Natural killer cell treated with Interleukin-12 subunit alpha and Interleukin-12 subunit beta and Interleukin-15 and Interleukin-18, amount 100 ng/mL, for 72 hours (primary cell): ENCODE measurements at places on chromosomes 4 and X. TPM values are rescaled to one million over a fixed set of nuclear protein-coding genes. Genes with fewer than 3 reads are reported as not detected.

Gene ATP2B3
- not detected for total RNA-seq

DNA sequence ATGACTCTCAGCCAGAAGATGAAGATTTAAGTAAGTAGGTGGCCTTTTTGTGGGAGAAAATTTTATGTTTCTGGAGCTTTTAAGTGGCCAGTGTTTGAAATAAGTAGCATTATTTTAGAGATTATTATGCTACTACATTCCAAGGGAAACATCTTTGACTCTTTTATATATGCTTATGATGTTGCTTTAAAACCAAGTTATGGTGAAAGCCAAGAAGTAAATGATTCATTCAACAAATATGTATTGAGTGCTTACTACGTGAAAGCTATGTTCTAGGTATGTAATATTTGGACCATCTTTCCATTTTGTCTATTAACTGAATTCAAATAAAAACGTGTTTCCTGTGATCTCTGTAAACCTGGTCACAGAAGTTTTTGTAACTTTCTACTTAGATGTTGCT, 58.3 kb downstream of the ZFX start:
- H3K36me3 ChIP-seq, result peaks cover 9% of the 10 kb centered on the region
- H3K27me3 ChIP-seq, result no peaks in the 10 kb centered on the region
- no peak for DNase-seq
- no peak overlapping the region for H3K27ac ChIP-seq

DNA sequence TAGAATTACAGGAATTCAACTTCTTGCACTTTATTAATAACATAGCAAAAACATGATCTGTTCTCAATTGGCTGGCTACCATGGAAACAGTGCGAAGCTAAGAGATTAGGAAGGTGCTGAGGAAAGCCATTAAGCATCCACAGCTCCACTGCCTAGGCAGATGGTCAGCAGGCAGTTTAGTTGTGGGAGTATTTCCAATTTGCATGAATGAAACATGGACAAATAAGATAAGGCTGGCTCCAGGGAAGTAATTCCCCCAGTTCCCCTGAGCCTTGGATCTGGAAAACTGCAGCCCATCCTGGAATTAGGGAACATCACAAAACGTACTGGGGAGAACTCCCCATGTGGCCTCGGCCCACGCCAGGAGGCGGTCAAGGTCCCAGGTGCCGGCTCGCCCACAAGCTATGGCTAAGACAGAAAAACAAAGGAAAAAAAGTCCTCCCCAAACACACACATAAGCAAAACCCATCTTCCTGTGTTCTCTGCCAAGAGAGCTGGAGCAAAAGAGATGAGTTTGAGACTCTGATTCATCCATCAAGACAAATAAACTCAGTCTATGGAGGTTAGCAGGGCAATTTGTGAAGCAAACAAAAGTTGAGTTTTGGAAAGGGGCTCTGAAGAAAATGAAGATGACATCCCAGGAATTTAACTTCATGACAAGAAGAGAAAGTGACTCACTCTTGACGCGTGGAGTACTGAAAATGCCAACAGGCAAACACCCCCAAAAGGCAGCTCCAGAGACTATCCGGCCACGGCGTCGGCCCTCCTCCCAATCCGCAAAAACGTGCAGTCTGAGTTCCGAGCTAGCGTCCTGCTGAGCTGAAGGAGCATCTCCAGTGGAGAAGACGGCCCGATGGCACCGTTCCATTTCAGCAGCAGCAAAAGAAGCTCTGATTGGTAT, 45.1 kb downstream of the IGFBP7 start:
- H3K4me3 ChIP-seq, result no peak overlapping the region
- no peaks in the 10 kb centered on the region for H3K36me3 ChIP-seq
- DNase-seq, result no peak
- H3K27ac ChIP-seq, result no peak overlapping the region
- peaks cover 46% of the 10 kb centered on the region for H3K4me1 ChIP-seq

DNA sequence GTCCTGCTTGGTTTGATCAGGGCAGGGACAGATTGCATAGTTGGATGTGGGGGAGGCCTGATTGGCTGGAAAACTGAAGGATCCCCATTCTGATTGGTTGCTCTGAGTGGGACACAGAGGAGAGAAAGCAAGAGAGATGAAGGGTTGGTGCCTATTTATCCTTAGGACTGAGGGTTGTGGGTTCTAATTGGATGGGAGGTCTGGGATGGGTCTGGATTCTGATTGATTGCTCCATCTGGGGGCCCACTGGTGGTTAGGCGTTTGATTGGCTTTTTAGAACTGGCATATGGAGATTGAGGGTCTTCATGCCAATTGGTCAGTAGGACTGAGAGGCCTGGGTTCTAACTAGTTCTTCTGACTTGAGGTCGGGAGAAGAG, 644 bp upstream of the EBP start:
- peaks cover 3% of the 10 kb centered on the region for H3K27me3 ChIP-seq
- H3K4me3 ChIP-seq, result peak overlapping the region; percentile 94
- peaks cover 18% of the 10 kb centered on the region for H3K4me1 ChIP-seq

- H3K27ac ChIP-seq, result no peak overlapping the region
- H3K4me3 ChIP-seq, result no peak overlapping the region
- no peaks in the 10 kb centered on the region for H3K36me3 ChIP-seq
- H3K4me1 ChIP-seq, result no peaks in the 10 kb centered on the region
Measured at GRCh38 chr4:151537687-151538086, 128.7 kb downstream of the FHIP1A start.

Gene HAUS3
- 30.0 TPM for total RNA-seq

- H3K4me3 ChIP-seq, result no peak overlapping the region
- DNase-seq, result no peak
- H3K27ac ChIP-seq, result no peak overlapping the region
- H3K36me3 ChIP-seq, result no peaks in the 10 kb centered on the region
- peaks cover 3% of the 10 kb centered on the region for H3K4me1 ChIP-seq
Measured at GRCh38 chr4:109067508-109068235, 234.8 kb downstream of the COL25A1 start.

- no peak for DNase-seq
- H3K36me3 ChIP-seq, result no peaks in the 10 kb centered on the region
- H3K27ac ChIP-seq, result no peak overlapping the region
- H3K27me3 ChIP-seq, result peaks cover 2% of the 10 kb centered on the region
- H3K4me3 ChIP-seq, result no peak overlapping the region
Measured at GRCh38 chr4:182536221-182536811, 293.1 kb downstream of the TENM3 start.

Gene LINC00632
- not detected for total RNA-seq

DNA sequence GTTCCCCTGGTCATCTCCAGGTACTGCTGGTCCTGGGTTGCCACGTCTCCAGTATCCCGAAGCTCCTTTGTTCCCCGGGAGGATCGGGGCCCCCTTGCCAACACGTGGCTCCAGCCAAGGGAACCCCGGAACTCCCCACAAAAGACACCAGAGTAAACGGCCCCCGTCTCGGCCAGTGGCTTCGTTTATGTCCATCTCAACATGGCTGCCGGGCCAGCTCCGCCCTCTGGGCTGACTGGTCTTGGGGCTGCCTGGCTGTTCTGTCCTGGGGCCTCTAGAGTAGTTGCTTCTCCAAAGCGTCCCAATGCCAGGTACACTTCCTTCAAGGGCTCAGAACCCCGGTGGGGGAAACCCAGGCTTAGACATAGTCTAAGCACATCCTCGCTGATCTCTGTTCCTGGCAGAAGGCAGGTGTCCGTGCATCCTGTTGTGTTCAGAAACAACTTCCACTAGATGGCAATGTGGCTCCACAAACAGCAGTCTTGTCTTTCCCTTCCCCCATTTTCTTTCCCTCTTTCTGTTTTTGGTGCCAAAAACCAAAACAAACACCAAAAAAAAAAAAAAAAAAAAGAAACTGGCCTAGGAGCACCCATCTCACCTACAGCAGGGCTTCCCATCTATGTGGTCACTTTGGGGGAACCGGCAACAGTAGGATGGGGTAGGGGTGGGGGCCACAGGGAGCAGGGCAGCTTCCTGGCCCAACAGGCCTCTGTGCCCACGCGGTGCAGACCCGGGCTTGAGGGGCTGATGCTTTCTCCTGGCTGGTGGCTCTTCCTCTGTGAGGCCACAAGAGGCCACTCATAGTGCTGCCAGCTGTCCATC, 35.3 kb downstream of the NBDY start:
- peaks cover 42% of the 10 kb centered on the region for H3K4me1 ChIP-seq
- peaks cover 4% of the 10 kb centered on the region for H3K27me3 ChIP-seq
- peak; percentile 78 for DNase-seq
- H3K27ac ChIP-seq, result peak overlapping the region; percentile 86
- peak overlapping the region; percentile 90 for H3K4me3 ChIP-seq

DNA sequence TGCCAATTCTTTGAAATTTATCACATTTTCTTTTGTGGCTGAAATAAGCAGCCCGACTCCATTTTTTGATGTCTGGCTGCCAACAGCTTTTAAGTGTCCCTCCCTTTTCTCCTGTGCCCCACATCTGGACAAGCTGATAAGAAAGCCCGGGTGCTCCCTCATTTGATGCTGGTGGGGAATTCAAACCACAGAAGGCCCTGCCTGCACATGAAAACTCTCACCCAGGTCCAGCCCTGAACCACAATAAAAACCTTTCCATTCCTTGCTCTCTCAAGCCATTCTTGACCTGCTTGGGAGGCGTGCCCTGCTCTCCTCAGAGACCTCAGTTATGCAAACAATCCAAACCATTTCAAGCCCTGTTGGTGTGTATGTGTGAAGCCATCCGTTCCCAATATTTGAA, 93.9 kb downstream of the FAM53A start:
- peaks cover 29% of the 10 kb centered on the region for H3K27me3 ChIP-seq
- H3K27ac ChIP-seq, result no peak overlapping the region
- no peaks in the 10 kb centered on the region for H3K4me1 ChIP-seq
- H3K4me3 ChIP-seq, result no peak overlapping the region
- H3K36me3 ChIP-seq, result peaks cover 27% of the 10 kb centered on the region

DNA sequence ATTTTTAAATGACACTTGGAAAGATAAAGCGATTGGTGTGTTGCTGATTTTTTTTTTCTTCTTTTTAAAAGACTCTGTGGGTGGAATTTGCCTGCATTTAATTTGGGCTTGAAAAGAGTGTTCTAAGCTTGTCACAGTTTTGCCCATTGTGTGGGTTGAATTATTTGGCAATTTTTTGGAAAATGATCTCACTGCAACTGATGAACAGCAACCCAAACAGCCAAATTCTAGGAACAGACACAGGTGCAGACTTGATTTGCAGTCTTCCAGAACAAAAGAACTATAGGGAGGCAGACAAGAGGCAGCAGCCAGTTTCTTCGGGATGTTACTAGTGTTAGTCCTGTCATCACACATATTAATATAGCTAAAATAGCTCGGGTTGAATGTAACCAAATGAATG, 40.5 kb downstream of the CASP6 start:
- H3K27me3 ChIP-seq, result no peaks in the 10 kb centered on the region
- no peak overlapping the region for H3K27ac ChIP-seq
- no peak overlapping the region for H3K4me3 ChIP-seq
- no peaks in the 10 kb centered on the region for H3K4me1 ChIP-seq
- H3K36me3 ChIP-seq, result no peaks in the 10 kb centered on the region

DNA sequence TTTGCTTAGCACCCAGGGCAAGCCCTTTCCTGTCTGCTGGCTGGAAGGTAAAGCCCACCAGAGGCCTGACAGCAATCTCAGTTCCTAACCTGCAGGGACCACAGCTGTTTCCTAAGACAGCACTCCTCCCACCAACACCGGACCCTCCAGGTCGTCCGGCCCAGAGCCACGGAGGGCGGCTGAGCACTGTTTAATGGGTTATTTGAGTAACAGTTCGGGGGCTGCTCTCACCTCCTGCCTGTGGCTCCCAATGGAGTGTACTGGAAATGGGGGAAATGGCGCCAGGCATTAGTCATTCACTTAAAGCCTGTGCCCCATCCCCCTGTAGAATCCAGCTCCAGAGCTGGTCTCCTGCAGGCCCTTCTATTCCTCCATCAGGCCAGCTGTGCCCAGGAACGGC, 81.6 kb upstream of the ADRA2C start:
- no peak overlapping the region for H3K27ac ChIP-seq
- H3K4me3 ChIP-seq, result no peak overlapping the region
- peaks cover 8% of the 10 kb centered on the region for H3K27me3 ChIP-seq
- H3K36me3 ChIP-seq, result no peaks in the 10 kb centered on the region
- H3K4me1 ChIP-seq, result no peaks in the 10 kb centered on the region

- H3K4me1 ChIP-seq, result peaks cover 26% of the 10 kb centered on the region
- H3K27me3 ChIP-seq, result no peaks in the 10 kb centered on the region
- no peak for DNase-seq
- peaks cover 11% of the 10 kb centered on the region for H3K36me3 ChIP-seq
- peak overlapping the region; percentile 7 for H3K27ac ChIP-seq
- H3K4me3 ChIP-seq, result no peak overlapping the region
Measured at GRCh38 chr4:145058256-145058655, 39.7 kb downstream of the ANAPC10 start.

Gene PAGE2B
- not detected for total RNA-seq

Gene HTRA3
- not detected for total RNA-seq

GRCh38 chr4:81818385-81818920, 346.7 kb upstream of the RASGEF1B start:
- no peak overlapping the region for H3K27ac ChIP-seq
- no peak for DNase-seq
- H3K4me3 ChIP-seq, result no peak overlapping the region
- no peaks in the 10 kb centered on the region for H3K4me1 ChIP-seq

GRCh38 chrX:4690521-4690920, 977.1 kb upstream of the PRKX start:
- no peaks in the 10 kb centered on the region for H3K27me3 ChIP-seq
- no peak overlapping the region for H3K27ac ChIP-seq
- no peak overlapping the region for H3K4me3 ChIP-seq
- H3K4me1 ChIP-seq, result no peaks in the 10 kb centered on the region
- no peak for DNase-seq
- H3K36me3 ChIP-seq, result no peaks in the 10 kb centered on the region

DNA sequence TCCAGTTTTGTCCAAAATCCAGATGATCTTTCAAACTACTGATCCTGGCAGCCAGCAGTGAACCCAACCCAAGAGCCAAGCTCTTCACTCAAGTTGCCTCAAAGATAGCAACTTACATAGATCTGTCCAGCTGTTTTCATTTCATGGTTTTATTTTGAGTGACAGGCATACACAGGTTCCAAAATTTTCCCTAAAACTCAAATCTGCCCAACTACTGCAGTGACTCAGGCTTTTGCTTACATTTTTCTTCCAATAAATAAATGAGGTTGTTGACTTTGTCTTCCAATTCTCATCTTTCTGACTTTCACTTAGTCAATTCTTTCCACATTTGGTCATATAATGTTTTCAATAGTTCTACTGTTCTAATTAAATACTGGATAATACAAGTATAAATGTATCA, 158.8 kb downstream of the TECRL start:
- no peak overlapping the region for H3K4me3 ChIP-seq
- H3K27ac ChIP-seq, result no peak overlapping the region
- DNase-seq, result no peak
- no peaks in the 10 kb centered on the region for H3K4me1 ChIP-seq
- H3K27me3 ChIP-seq, result no peaks in the 10 kb centered on the region

DNA sequence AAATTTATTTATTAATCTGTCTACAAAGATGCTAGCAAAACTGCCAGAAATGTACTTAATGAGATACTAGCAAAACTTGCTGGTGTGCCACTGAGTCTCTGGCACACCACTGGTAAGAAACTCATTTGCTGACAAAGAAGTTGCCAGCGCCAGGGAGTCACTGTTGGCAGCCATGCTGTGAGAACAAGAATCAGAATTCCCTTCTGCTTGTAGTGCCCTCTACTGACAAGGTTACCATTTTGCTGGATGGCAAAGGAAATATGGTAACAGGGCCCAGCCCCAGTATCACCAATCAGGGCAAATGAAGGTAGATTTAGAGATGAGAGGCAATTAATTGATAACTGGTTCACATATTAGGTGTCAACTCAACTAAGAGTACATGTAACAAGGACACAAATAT, 750.1 kb upstream of the ADGRL3 start:
- DNase-seq, result no peak
- H3K27ac ChIP-seq, result no peak overlapping the region
- no peak overlapping the region for H3K4me3 ChIP-seq

GRCh38 chrX:119094819-119095218, 22.0 kb downstream of the CT47C1 start:
- H3K36me3 ChIP-seq, result no peaks in the 10 kb centered on the region
- no peak for DNase-seq
- H3K4me3 ChIP-seq, result no peak overlapping the region
- H3K27ac ChIP-seq, result no peak overlapping the region
